PC-3 (cell line): ENCODE measurements at places on chromosomes 12 and 14. TPM values are rescaled to one million over a fixed set of nuclear protein-coding genes. Genes with fewer than 3 reads are reported as not detected.
A peak's percentile ranks its signal among the peaks of the same experiment; 100 is the strongest.

CPNE6 gene
- not detected in 2 replicates for total RNA-seq

BEST3 gene
- 0.55 TPM in 1 of 2 replicates, not detected in the other for total RNA-seq

C12orf75 gene
- 144 and 160 TPM in 2 replicates for total RNA-seq

GPD1 gene
- total RNA-seq = 0.11 and 0.40 TPM in 2 replicates

- no peak for DNase-seq
Measured at GRCh38 chr14:78308079-78308478, 137.9 kb downstream of the NRXN3 start.

- DNase-seq = no peak
Measured at GRCh38 chr14:97415907-97416306, 618.7 kb downstream of the VRK1 start.

- DNase-seq = no peak
Measured at GRCh38 chr12:51729331-51729730, 119.2 kb downstream of the FIGNL2 start.

DNA sequence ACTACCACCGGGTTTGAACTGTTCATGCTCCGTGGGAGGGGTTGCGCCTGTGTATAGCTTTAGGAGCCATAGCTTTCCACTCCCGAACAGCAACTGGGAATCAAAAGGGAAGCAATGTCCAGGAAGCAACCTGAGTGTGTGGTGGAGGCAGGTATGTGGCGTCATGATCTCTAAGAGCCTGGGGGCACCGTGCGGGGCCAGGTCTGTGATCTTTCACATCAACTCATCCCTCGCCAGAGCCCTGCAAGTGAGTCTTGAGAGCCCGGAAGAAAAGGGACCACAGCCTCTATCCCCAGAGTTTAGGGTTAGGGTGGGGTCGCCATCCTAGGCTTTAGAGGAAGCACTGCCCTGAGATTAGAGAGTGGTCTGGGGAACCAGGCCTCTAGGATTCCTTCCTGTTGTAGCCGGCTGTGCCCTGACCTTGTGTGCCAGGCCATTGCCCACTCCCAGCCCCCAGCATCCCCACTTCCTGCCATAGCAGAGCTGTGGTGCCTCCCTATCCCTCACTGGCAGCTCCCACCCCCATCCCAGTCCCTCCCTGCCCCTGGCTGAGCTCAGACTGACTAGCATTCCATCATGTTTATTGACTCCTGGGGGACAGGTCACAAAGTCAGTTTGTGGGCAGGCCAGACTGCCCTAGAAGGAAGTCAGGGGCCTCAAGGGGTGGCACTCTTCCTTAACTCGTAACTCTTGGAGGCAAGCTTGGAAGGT lies 745 bp upstream of the ADCY4 start:
- DNase-seq = no peak

DNA sequence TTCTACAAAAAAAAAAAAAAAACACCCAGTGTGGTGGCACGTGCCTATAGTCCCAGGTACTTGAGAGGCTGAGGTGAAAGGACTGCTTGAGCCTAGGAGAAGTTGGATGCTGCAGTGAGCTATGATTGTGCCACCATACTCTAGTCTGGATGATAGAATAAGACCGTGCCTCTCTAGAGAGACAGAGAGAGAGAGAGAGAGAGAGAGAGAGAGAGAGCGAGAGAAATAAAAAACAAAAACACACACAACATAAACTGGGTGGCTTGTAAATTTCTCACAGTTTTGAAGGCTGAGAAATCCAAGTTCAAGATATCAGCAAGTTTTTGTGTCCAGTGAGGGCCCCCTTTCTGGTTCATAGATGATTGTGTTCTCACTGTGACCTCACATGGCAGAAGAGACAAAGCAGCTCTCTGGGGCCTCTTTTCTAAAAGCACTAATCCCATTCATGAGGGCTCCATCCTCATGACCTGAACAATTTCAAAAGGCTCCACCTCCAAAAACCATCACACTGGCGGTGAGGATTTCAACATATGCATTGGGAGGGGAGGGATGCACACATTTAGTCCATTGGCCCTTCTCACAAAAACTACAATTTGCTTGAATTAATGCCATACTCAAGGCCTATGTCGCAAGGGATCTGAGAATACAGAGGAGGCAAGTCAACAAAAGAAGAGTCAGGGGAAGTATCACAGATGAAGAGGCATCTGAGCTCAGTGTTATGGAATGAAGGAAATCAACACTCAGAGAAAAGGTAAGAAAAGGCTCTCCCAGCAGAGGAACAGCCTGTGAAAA lies 94.9 kb downstream of the PPM1H start:
- peak; percentile 42 for DNase-seq
